Fibroblast of skin of right biceps (primary cell): ENCODE measurements at places on chromosomes 4 and X.

GRCh38 chr4:102988429-102989020, 31.0 kb downstream of the SLC9B1 start:
- no peak for DNase-seq

- DNase-seq: no peak
These were observed 1.9 kb downstream of the FOXP3 start for GRCh38 chrX:49262603-49263002.

DNA sequence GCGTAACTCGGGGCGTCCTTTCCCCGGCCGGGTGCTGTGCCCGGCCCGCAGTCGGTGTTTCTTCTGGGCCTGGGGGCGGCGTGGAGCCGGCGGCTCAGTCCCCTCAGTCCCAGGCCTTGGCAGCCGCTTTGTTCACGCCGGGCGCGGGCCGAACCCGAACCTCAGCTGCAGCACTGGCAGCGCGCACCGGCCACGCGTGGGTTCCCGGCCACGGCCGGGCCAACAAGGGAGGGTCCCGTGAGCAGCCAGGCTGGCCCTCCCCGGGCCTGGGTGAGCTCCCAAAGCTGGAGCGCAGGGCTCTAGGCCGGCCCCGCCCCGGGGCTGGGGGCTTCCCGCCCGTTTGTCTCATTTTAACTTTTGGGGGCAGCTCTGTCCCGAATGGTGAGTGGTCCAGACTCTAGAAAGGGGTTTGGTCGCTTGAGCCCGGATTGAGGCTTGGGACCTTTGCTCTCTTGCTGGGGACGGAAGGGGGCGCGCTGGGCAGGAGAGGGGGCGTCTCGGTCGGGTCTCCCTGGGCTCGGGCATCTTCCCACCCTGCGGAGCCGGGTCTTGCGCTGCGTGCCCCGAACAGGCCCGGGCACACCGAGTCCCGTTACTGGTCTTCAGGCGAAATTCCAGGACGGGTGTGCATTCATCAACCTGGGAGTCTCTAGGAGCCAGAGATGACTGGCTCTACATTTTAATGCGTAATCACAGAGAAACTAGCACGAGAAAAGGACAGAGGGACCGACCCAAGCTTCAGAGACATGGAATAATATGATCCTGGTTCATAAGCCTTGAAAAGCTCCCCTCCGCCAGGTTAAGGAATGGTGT, 177.1 kb downstream of the CBR4 start:
- no peak for DNase-seq

GRCh38 chr4:180680305-180680704, 1562.9 kb upstream of the TENM3 start:
- DNase-seq: no peak

DNA sequence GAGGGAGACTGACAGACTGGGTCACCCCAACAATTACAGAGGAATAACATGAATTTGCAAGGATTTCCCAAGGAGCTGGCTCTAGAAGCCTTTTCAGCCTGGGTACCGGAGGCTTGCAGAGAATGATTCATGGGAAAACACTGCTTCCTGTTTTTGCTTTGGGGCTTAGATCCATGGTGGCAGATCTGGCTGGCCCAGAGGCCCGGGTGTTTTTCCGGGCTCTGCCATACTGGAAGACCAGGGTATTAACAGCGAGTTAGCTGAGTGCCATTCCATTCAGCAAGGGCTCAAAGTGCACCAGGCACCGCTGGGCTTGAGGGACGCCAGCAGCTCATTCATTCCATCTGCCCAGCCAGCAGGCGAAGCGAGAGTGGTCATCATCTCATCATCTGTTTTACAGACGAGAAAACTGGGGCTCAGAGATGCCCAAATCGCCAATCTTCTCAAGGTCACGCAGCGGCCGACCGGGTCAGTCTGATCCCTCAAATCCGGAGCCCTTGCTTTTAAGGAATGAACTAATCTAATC, 1.3 kb downstream of the WDR1 start:
- DNase-seq: peak; percentile 53

DNA sequence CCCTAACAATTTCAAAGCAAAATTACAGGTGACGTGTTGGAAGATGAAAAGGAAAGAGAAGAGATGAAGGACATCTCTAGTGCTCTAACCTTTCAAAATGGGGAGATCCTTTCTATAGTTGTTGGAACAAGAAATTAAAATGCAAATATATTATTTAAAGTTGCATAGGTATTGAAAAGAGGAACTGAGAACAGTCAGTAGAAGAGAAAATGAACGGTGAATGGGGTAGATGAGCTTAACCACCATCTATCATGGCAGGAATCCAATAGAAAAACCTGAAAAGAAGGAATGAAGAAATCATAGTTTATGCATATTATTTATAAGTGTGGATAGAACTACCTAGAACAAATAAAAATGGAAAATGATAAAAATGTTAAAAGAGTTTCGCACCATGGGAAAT, 42.0 kb downstream of the ANXA5 start:
- DNase-seq: no peak

DNA sequence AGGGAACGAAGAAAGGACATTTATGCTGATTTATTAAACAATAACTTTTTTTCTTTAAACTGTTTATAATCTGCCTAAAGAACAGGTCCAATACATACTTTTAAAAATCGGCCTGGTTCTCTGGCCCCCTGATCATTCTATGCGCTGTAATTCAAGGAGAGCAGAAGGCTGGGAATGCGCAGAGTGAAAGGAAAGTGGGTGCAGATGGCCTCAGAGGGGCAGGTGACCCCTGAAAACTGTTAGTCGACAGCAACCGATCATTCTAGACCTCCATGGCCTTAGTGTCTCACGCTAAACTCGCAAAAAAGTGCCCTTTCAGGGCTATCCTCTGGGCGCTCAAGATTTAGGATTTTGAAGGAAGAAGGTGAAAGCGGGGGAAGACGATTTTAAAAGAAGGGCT, 2.2 kb downstream of the PDE5A start:
- DNase-seq: no peak

DNA sequence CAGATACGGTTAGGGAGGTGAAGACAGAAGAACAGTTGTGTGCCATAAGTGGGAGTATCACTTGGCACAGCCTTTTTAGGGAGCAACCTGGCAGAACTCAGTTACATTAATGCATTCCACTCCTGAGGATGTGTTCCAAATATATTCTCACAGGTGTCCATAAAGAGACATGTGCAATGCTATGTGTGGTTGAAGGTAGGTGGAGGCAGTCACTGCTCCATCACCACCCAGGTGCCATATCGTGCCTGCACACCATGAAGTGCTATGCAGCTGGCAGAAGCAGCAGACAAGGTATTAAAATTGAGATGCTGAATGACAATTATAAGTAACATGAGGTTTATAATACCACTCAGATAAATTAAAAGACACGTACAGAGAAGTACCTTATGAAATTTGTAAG, 248.0 kb upstream of the SFRP2 start:
- DNase-seq: no peak
